ENCODE measurements at places on chromosomes 6 and 20. TPM values are rescaled to one million over a fixed set of nuclear protein-coding genes. Genes with fewer than 3 reads are reported as not detected.

- H3K4me1 ChIP-seq = no peaks in the 10 kb centered on the region
- DNase-seq = no peak
- H3K27ac ChIP-seq = no peak overlapping the region
- H3K36me3 ChIP-seq = no peaks in the 10 kb centered on the region
Observed at GRCh38 chr20:42972591-42972990, 217.1 kb downstream of the PTPRT start.

- no peaks in the 10 kb centered on the region for H3K36me3 ChIP-seq
- H3K27ac ChIP-seq = no peak overlapping the region
- H3K27me3 ChIP-seq = no peaks in the 10 kb centered on the region
- H3K4me1 ChIP-seq = peaks cover 16% of the 10 kb centered on the region
Observed at GRCh38 chr6:43870660-43871061, 100.7 kb downstream of the VEGFA start.

- no peaks in the 10 kb centered on the region for H3K27me3 ChIP-seq
- peak; percentile 64 for DNase-seq
- peaks cover 47% of the 10 kb centered on the region for H3K36me3 ChIP-seq
Observed at GRCh38 chr20:31719644-31720485, 2.8 kb downstream of the BCL2L1 start.

DNA sequence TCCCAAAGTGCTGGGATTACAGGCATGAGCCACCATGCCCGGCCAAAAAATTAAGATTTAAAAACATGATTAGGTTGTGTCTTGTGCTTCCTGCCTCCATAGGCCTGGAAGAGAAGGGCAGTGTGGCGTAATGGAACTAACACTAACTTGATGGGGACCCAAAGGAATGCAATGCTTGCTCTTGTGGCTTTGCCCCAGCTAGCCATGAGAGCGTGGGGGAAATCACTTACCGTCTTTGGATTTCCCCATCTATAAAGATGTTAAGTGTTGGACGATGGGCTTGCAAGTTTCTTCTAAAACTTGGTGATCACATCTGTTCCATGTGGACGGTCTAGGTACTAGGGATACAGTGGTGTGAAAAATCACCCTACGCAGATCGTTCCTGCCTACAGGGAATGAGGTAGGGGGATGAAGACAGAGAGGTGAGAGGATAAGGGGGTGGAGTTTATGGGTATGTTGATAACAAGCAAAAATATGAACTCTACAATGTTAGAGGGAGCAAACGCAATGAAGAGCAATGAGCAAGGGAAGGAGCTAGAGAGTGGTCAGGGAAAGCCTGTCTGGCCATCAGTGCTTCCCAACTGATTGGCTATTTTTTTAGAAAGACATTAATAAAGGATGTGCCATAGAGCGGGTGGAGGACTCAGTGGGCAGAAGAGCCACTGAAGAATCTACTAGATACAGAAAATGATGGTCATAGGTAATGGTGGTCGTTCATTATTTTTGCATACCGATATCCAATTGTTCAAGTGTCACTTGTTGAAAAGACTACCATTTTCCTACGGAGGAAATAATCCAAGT is 165.2 kb downstream of the BCAS1 start:
- H3K27me3 ChIP-seq = no peaks in the 10 kb centered on the region
- DNase-seq = no peak
- H3K27ac ChIP-seq = no peak overlapping the region
- H3K4me3 ChIP-seq = no peak overlapping the region
- H3K36me3 ChIP-seq = no peaks in the 10 kb centered on the region
- no peaks in the 10 kb centered on the region for H3K4me1 ChIP-seq

- H3K36me3 ChIP-seq = no peaks in the 10 kb centered on the region
- DNase-seq = no peak
- no peaks in the 10 kb centered on the region for H3K4me1 ChIP-seq
- peaks cover under 1% of the 10 kb centered on the region for H3K27me3 ChIP-seq
- H3K4me3 ChIP-seq = no peak overlapping the region
Observed at GRCh38 chr6:144104488-144104887, 9.1 kb upstream of the SF3B5 start.

DNA sequence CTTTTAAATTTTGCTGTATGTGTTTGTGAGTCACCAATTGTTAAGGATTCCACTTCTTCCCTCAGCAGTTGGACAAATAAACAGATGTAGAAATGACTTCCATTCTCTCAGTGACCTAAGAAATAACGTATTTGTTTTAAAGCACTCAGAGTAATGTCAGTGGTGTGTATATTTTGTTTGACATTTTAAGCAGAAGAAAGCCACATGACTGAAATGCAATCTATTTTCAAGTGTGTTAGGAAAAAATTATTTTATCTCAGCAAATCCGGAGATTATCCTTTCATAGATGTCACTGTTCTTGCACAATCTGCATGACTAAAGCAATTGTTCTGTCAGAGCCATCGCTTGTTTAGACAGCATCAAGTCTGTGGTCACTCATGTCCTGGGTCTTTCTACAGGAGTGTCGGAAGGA is 77.1 kb downstream of the JAG1 start:
- H3K36me3 ChIP-seq = peaks cover 2% of the 10 kb centered on the region
- H3K27ac ChIP-seq = no peak overlapping the region
- no peaks in the 10 kb centered on the region for H3K27me3 ChIP-seq
- no peak for DNase-seq
- peaks cover 3% of the 10 kb centered on the region for H3K4me1 ChIP-seq

PAX1 gene
- not detected for total RNA-seq

NRN1 gene
- total RNA-seq = 0.68 TPM

TMEM244 gene
- total RNA-seq = not detected

SAPCD1 gene
- 9.5 TPM for total RNA-seq

PLCB1 gene
- 16.5 TPM for total RNA-seq

All from endodermal cell (in vitro differentiated cells).